ENCODE measurements at places on chromosomes 4 and X. TPM values are rescaled to one million over a fixed set of nuclear protein-coding genes. Genes with fewer than 3 reads are reported as not detected.

The NXF2 gene
- not detected for total RNA-seq

The CXCL6 gene
- 14.3 TPM for total RNA-seq

The LAMP2 gene
- 130 TPM for total RNA-seq

The SUV39H1 gene
- 1.7 TPM for total RNA-seq

The FAAH2 gene
- total RNA-seq = 0.47 TPM

The IL1RAPL2 gene
- not detected for total RNA-seq
